MCF 10A (cell line): ENCODE measurements at places on chromosomes 4 and X. TPM values are rescaled to one million over a fixed set of nuclear protein-coding genes. Genes with fewer than 3 reads are reported as not detected.
A peak's percentile ranks its signal among the peaks of the same experiment; 100 is the strongest.

GRCh38 chr4:126799416-126799815 lies 833.3 kb upstream of the INTU start:
- no peaks in the 10 kb centered on the region for H3K4me1 ChIP-seq
- no peak for DNase-seq
- H3K27me3 ChIP-seq, result no peaks in the 10 kb centered on the region
- no peak overlapping the region for H3K4me3 ChIP-seq

GRCh38 chr4:114287079-114287696 lies 307.7 kb upstream of the ARSJ start:
- H3K36me3 ChIP-seq, result no peaks in the 10 kb centered on the region
- no peak overlapping the region for H3K27ac ChIP-seq
- DNase-seq, result peak; percentile 37
- no peaks in the 10 kb centered on the region for H3K4me1 ChIP-seq

TEX13B gene
- total RNA-seq, result not detected in 2 replicates

DNA sequence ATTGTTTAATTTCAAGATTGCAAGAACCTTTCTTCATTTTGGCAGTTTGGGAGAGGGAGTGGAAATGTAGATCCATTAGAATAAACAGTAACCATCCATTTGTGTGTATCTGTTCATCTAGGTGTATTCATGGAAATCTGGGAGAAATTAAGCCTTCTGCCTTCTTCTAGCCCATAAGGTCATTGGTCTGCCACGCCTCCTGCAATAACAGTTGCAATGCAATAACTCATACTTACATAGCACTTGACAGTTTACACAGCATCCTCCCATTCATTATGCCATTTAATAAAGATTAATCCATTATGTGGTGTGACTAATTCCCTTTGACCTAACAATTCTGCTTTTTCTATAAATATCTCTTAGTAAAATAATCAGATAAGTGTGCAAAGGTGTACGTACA lies 42.6 kb downstream of the SHROOM4 start:
- no peaks in the 10 kb centered on the region for H3K36me3 ChIP-seq
- H3K4me1 ChIP-seq, result no peaks in the 10 kb centered on the region
- no peak overlapping the region for H3K4me3 ChIP-seq
- H3K27ac ChIP-seq, result no peak overlapping the region

DNA sequence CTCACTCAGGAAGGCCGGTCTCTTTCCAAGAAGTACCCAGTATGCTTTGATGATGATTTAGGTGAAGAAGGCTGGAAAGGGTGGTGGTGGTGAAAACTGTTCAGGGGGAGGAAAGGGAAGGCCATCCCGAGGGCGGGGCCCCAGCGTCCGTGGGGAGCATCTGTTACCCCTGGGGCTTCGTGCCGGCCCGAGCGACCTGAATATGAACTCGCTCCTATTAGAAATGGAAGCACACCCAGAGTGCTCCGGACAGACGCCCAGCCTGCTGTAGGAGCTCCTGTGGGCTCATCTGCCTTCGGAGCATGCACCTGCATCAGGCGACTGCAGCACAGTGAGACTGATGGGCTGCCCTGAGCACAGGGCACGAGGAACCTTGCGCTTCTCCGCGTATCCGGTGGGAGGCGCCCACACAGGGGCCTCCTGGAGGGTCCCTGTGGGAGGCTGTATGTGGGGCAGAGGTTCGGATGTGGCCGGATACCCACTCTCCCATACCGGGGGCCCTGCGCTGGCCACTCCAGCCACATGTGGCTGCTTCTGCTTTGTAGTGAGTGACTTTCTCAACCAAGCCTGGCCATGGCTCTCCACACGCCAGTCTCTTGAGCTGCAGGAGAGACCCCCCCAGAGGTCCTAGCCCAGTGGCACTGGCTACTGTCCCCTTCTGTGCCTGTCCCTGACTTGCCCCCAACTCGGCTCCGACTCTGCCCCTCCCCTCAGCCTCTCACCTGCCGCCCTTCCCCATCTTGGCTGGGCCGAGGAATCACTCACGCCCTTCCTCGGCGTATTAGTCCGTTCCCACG lies 36.7 kb downstream of the FGFRL1 start:
- no peak overlapping the region for H3K27ac ChIP-seq
- peaks cover 20% of the 10 kb centered on the region for H3K27me3 ChIP-seq
- DNase-seq, result no peak

PASD1 gene
- not detected in 2 replicates for total RNA-seq

DNA sequence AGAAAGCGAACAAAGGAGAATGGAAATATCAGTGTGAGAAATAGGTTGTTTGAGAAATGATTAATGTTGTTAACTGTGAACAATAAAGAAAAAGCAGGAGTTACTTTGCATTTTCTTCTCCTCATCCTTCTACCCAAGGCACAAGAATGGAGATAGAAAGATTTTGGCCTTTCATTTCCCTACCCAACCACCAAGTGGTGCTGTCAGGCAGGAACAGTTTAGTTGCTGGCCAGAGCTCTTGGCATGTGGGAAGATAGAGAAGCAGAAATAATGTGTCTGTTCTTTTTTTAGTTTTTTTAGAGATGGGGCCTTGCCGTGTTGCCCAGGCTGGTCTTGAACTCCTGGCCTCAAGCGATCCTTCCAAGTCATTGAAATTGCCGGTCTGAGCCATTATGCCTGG lies 12.8 kb downstream of the HOPX start:
- peaks cover 5% of the 10 kb centered on the region for H3K4me1 ChIP-seq
- DNase-seq, result peak; percentile 55
- no peaks in the 10 kb centered on the region for H3K27me3 ChIP-seq
- H3K4me3 ChIP-seq, result no peak overlapping the region

DNA sequence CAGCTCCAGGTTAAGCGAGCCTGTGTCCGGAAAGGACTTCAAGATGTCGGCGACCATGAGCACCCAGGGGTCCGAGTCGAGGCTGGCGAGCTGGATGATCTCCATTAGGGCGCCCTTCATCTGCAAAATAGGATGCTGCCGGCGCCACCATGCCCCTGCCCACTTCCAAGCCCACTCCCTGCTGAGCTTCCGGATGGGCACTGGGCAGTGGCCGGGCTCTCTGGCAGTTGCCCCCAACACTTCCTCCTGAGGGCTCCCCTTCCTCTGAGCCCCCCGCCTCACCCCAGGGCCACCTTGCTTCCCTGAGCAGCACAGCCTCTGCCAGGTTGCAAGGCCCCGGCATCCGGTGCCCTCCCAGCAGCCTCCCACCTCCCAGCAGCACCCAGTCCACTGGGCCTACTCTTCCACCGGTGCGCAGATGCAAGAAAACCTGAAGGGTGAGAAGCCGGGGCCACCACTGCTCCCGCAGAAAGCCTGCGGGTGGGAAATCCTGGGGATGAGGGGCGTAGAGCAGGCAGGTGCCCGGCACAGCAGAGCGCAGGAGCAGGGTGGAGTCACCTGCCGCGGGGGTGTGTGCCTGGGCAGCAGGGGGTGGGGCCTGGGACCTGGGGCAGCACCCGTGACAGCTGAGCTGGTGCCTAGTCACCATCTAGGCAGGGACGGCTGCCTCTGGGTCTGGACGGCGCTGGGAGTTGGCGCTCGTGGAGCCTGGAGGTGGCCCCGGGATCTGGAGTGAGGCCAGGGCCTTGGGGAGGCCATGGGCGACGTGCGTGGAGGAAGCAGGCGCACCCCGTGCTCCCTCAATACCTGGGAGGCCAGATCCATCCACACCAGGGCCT lies 17.0 kb downstream of the NELFA start:
- H3K27ac ChIP-seq, result no peak overlapping the region
- DNase-seq, result no peak
- no peaks in the 10 kb centered on the region for H3K4me1 ChIP-seq
- H3K27me3 ChIP-seq, result no peaks in the 10 kb centered on the region
- H3K36me3 ChIP-seq, result peaks cover 38% of the 10 kb centered on the region
- H3K4me3 ChIP-seq, result peak overlapping the region; percentile 31

GRCh38 chr4:93147524-93148212 lies 680.9 kb upstream of the ATOH1 start:
- H3K4me3 ChIP-seq, result no peak overlapping the region
- H3K4me1 ChIP-seq, result peaks cover 5% of the 10 kb centered on the region
- DNase-seq, result no peak
- no peaks in the 10 kb centered on the region for H3K36me3 ChIP-seq
- H3K27ac ChIP-seq, result no peak overlapping the region

DNA sequence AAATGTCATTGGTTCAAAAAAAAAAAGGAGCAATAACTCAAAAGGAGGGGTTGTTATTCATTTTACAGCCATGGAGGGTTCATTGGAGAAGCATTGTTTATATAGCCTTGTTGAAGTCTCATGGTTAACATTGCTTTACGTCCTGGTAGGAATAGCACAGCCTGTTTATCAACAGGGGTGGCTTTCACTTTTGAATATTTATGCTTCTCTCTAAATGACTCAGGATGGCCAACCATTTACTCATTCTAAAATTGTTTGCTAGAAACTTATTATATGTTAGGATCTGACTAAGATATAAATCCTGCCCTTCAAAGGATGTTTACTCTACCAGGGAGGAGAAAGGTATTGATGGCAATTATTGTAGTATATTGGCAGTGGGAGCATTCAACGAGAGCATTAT lies 534.1 kb upstream of the GALNTL6 start:
- peaks cover 84% of the 10 kb centered on the region for H3K27me3 ChIP-seq
- no peak overlapping the region for H3K4me3 ChIP-seq
- no peak overlapping the region for H3K27ac ChIP-seq
- no peaks in the 10 kb centered on the region for H3K4me1 ChIP-seq

GRCh38 chr4:68576272-68577125 lies at the start of gene UGT2B17:
Gene UGT2B17 (minus strand): TSS chr4:68576322. CDS start chr4:68568484, 7,838 bp downstream.
- DNase-seq, result no peak
- no peak within 1 kb of the TSS for H3K27ac ChIP-seq
- peaks cover 8% of the 10 kb centered on the region for H3K4me1 ChIP-seq
- H3K36me3 ChIP-seq, result no peaks in the 10 kb centered on the region

- no peaks in the 10 kb centered on the region for H3K36me3 ChIP-seq
- no peak overlapping the region for H3K27ac ChIP-seq
- no peaks in the 10 kb centered on the region for H3K27me3 ChIP-seq
- peaks cover 5% of the 10 kb centered on the region for H3K4me1 ChIP-seq
These were observed 19.8 kb upstream of the TMLHE start for GRCh38 chrX:155632431-155633100.

DNA sequence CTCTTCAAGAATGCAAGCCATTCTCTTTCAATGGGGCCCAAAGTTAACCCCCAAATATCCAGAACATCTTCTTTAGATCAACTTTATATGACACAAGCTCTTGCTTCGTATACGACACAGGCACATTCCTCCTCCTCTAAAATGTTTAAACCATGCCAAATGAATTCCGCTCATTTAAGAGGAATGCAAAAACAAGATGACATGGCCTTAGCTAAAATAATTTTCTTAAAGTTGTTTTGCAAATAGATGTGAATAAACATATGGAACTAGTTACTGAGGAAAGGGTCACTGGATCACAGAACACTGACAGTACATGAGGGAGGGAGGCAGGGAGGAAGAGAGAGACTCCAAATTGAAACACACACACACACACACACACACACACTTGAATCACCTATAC lies 97.4 kb downstream of the RASL11B start:
- H3K27me3 ChIP-seq, result no peaks in the 10 kb centered on the region
- DNase-seq, result no peak
- H3K4me3 ChIP-seq, result no peak overlapping the region
- H3K27ac ChIP-seq, result no peak overlapping the region

NWD2 gene
- total RNA-seq, result not detected in 2 replicates

ODAPH gene
- total RNA-seq, result not detected in 2 replicates

MAGEA2 gene
- total RNA-seq, result not detected in 2 replicates

NR0B1 gene
- total RNA-seq, result not detected in 2 replicates

- H3K4me3 ChIP-seq, result no peak overlapping the region
- no peak overlapping the region for H3K27ac ChIP-seq
- peaks cover 24% of the 10 kb centered on the region for H3K36me3 ChIP-seq
- H3K27me3 ChIP-seq, result peaks cover 36% of the 10 kb centered on the region
These were observed 42.8 kb downstream of the BCORL1 start for GRCh38 chrX:130025256-130025655.

MAGEE2 gene
- not detected in 2 replicates for total RNA-seq

DNA sequence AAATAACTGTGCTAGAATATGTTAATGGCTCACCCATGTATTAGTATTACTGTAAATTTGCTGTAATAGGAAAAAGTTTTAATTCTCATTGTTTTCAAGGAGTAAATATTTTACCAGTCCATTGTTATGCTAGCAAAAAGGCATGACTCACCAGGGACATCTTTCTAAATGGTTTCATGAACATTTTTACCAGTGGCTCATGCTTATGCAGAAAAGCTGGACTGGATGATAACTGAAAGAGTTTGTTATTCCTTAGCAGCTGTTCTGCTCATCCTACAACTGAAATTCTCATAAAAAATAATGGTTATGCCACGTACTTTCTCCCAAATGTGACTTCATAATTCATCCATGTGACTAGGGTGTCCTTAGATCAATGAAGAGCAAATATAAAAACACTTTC lies 111.9 kb upstream of the PCDH18 start:
- H3K4me1 ChIP-seq, result peaks cover 20% of the 10 kb centered on the region
- H3K27ac ChIP-seq, result peak overlapping the region; percentile 49
- no peaks in the 10 kb centered on the region for H3K36me3 ChIP-seq
- DNase-seq, result peak; percentile 10
- no peak overlapping the region for H3K4me3 ChIP-seq

KDR gene
- 0.34 and 0.37 TPM in 2 replicates for total RNA-seq

FRAS1 gene
- total RNA-seq, result 2.0 and 2.1 TPM in 2 replicates

F8A2 gene
- total RNA-seq, result not detected in 2 replicates
